Kidney (tissue), 22 donors: ENCODE measurements at places on chromosomes 12 and 14.
A peak's percentile ranks its signal among the peaks of the same experiment; 100 is the strongest.

DNA sequence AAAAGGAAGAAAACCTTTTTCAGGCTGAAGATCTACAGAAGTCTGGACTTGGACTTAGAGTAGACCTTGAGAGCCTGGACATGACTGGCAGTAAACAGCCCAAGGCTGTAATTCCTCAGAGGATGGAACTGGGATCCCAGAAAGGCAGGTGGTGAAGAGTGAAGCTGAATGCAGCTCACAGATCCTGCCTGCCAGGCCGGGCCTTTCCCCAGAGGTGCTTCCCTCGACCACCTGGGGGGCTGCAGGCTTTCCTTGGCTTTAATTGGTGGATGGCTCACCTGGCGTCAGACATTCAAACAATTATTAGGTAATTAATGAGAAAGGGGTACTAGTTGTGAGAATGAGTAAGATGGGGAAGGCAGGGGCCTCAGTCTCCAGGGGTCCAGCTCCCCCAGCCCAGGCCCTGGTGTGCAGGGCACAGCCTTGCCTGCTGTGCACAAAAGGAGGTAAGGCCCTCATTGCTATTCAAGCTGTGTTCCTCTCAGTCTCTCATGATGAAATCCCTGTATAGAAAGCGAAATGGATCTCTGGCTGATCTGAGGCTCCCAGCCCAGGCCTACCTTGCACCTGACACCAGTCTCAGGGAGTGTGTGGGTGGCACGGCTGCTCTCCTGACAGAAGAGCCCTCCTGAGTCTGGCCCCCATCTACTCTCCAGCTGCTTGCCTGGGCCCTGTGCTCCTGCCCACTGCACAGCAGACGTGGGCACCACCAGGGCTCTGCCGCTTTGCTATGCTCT is 63.0 kb upstream of the TCL1A start:
- no peak for DNase-seq

DNA sequence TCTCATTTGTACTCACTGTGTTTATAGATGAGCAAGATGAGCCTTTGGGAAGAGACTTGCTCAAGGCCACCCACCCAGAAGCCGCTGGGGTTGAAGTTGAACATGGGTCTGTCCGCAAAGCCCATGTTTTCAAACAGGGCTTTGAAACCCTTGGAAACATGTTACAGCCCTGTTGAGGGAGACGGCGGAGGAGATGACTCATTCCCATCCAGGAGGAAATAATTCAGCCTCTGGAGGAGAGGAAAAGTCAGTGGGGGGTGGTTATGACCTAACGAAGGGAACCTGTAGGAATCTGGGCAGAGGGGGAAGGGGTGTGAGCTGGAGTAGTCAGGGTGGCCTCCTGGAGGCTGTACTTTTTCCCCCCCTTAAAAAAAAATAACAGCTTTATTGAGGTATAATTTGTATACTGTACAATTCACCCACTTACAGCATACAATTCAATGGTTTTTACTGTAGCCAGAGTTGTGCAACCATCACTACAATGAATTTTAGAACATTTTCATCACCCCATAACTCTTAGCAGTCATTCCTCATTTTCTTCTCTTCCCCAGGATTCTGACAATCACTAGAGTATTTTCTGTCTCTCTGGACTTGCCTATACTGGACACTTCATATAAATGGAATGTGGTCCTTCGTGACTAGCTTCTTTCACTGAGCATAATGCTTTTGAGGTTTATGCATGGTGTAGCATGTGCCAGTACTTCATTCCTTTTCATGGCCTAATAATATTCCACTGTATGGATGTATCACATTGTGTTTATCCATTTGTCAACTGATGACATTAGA is 1.9 kb upstream of the RIN3 start:
- peak; percentile 14 for DNase-seq

GRCh38 chr14:55869397-55870049 is 248.7 kb upstream of the PELI2 start:
- no peak for DNase-seq

DNA sequence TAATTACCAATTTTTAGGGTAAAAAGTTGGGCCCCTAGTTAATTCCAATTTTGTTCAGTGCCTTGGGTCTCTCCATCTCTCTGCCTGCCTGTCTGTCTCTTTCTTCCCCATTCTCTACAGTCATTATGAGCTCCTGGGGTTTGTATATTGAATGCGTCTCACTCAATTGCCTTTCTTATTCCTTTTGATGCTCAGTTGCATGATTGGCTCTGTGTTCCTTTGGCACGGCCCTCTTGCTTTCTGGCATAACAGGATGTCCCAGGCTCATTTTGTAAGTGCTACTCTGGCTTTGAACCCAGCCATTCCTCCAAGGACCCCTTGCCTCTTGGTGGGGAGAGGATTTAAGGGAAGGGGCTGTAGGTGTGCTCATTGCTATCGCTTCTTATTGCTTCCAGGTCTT is 35.6 kb downstream of the ZNF664 start:
- no peak for DNase-seq

DNA sequence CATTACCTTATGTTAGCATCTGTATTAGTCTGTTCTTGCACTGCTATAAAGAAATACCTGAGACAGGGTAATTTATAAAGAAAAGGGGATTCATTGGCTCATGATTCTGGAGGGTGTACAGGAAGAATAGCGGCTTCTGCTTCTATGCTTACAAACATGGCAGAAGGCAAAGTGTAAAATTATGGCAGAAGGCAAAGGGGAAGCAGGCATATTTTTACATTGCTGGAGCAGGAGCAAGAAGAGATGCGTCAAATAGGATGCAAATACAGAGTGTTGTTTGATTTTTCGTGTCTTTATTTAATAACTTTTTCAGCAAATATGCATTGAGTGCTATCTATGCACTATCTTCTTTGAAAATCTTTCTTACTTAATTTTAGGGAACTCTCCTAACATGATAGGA is 210.7 kb upstream of the SSTR1 start:
- DNase-seq, result no peak

DNA sequence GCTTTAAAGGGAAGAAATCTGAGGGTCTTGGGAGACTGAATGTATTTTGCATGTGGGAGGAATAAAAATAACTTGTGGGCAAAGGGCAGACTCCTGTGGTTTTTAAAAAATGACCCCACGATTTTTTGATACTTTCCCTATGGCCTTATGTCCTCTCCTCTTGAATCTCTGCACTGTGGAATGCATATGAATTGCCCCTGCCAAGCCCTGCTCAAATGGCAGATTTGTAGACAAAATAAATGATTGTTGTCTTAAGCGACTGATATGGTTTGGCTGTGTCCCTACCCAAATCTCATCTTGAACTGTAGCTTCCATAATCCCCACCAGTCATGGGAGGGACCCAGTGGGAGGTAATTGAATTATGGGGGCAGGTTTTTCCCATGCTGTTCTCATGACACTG is 223.8 kb downstream of the DACT1 start:
- peak; percentile 22 for DNase-seq
